ENCODE measurements at places on chromosomes 2 and 18.

- no peak for DNase-seq
Measured at GRCh38 chr2:24123922-24124580, 782 bp downstream of the FAM228B start.

DNA sequence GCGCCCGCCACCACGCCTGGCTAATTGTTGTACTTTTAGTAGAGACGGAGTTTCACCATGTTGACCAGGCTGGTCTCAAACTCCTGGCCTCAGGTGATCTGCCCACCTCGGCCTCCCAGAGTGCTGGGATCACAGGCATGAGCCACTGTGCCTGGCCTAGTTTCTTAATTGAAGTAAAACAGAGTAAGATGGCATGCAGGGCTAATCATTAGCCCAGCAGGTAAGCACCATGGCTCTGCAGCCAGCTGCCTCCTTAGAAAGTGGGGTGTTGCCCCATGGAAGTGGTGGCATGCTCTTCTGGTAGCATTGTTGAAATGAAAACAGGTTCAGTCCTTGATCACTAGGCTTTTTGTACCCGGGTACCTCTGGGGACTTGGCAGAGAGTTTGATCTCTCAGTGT is 12.4 kb downstream of the ATG4B start:
- no peak for DNase-seq

DNA sequence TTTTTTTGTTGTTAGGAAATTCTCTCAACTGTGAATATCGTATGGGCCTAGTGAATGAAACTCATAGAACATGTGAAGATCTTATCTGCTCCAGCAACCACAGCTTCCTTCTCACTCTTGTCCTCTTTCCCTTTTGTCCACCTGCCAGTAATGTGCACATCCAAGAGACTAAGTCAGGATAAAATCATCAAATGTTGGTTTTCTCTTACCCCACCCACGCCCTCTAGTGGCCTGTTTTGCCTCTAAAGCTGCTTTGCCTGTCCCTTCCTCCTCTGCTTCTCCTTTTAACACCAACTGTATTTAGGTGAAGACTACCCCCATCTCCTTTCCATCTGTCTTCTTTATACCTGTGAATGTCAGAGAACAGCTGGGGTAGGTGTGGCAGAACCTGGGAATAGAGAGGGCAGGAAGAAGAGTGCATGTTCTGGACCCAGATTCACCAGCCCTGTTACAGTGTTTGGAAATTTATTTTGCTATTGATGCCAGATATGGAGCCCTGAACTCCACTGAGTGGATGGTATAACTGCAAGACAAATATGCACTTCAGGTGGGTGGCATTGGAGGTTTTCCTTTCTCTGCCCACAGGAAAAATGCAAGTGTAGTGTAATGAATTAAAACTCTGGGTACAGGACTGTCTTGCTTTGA is 8.4 kb upstream of the MGAT5 start:
- DNase-seq = peak; percentile 17

GRCh38 chr18:75087119-75088020 is 121.6 kb downstream of the PTGR3 start:
- no peak for DNase-seq

DNA sequence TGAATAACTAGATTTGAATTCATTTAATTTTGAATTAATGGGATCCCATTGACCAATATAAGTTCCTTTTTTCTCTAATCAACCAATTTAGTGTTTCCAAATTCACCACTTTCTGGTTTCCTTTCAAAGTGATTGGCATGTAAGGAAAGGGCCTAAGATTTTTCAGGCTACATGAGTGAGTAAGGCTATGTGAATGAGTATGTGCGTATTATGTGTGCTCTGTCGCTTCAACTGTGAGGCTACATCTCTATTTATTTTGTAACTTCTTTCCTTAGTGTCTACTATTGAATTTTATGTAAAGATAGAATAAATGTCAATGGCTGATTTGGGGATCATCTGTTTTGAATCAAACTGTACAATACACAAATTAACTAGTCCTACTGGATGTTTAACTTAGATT is 110.6 kb downstream of the ABCA12 start:
- DNase-seq = no peak

- DNase-seq = no peak
Measured at GRCh38 chr18:63480915-63481314, 4.2 kb downstream of the SERPINB5 start.

DNA sequence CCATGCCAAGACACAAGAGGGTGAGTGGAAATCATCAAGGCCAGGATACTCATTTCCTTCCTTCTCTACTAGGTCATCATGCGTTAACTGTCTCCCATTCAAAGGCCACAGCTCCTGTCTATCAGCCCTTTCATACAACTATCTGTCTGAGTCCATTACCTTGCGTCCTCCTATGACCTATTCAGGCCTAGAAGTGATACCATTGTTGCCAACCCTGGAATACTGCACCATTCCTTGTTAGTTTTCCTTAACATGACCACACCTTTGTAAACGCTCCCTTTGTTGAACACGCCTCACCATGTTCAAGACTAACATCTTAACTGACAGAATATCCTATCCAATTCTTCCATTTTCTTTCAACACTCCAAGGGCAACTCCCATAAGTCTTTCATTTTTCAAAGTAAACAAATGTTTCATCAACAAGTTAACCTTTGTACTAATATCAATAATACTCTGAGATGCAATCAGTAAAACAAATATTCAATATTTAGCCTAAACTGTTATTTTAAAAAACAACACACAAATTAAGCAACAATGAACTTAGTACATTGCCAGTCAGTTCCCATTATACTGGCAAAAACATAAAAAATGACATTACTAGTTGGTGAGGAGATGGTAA is 19.8 kb upstream of the LGALSL start:
- no peak for DNase-seq

GRCh38 chr18:77165503-77166188 is 33.1 kb upstream of the MBP start:
- DNase-seq = no peak

DNA sequence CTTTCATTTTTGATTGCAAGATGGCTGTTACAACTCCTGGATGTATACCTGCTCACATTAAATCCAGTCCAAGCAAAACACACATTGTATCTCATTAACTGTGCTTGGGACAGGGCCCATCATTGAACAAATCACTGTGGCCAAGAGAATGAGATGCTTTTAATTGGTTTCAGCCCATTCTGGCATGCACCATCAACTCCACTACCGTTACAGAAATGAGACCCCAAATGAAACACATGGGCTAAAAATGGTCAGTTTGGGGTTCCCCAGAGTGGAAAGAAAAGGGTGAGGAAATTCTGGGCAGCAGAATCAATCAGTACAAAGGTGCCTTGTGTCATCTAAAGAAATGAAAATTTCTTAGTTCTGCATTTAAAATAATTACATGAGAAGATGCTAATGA is 52.7 kb downstream of the FAM171B start:
- DNase-seq = no peak

DNA sequence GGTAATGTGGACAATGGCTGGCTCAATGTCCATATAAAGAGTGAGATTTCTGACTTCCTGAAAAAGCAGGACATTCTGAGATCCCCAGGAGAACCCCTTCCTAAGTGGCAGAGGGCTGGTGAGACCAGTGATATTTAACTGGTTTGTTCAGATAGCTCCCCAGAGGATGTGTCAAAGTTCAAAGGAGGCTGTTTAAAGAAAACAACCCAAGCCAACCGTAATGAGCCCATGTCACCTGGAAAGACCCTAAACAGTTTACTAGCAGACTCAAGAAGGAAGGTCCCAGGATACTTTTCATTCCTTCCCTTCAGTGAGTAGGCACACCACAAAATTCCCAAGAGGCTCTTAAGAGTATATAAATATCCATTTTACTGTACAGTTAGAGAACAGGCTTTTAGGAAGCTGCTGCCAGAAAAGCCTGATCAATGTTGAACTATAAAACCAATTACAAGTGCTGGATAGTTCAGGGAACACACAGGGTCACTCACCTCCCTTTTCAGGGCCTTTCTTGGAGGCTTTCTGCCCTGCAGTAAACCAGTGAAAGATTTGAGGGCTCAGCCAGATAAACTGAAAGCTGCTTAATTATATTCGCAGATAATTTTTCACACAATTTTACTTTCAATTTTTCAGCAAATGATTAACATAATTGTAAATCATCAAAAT is 293.5 kb downstream of the ASXL3 start:
- no peak for DNase-seq

GRCh38 chr18:57518533-57518932 is 68.0 kb downstream of the FECH start:
- DNase-seq = no peak

DNA sequence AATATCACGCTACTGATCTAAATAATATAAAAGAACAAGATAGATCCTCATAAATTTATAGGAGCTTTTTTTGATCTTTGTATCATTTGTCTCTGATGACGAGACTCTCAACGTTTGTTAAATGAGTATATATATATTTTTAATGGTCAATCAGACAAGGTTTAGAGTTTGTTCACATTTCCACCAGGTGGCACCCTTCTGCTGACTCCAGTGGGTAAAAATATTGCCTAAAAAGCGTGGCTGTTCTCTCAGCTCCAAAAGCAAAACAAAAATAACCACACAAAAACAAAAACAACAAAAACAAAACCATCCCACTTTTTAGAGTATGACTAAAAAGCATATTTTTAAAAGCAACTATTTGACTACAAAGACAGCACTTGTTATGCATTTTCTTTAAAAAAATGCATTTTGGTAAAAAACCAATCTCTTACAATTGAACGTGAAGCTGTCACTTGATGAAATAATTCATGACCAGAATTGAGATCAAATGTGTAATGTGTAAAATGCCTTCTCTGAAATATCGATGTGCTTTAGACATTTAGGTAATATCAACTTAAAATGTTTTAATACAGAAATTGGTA is 723.2 kb downstream of the DPP10 start:
- DNase-seq = no peak

DNA sequence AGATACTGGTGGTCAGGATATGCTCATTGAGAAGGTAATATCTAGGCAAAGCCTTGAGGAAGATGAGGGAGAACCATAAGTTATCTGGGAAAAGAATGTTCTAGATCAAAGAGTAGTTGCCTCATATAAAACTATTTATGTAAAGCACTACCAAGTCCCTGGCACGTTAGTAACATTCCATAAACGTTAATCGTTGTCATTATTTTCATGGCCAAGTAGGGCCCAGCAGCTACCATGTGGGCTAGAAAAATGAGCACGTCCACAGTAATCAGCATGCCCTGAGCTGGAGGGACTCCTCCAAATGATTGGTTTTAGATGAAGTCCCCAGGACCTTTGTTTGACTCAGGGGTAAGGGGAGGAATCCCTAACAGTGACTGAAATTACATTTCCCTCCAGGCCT is 32.7 kb upstream of the AFTPH start:
- DNase-seq = no peak

- DNase-seq = no peak
Measured at GRCh38 chr2:168002021-168002553, 245.3 kb downstream of the STK39 start.
